ENCODE measurements at places on chromosomes 7 and 10.
A peak's percentile ranks its signal among the peaks of the same experiment; 100 is the strongest.

DNA sequence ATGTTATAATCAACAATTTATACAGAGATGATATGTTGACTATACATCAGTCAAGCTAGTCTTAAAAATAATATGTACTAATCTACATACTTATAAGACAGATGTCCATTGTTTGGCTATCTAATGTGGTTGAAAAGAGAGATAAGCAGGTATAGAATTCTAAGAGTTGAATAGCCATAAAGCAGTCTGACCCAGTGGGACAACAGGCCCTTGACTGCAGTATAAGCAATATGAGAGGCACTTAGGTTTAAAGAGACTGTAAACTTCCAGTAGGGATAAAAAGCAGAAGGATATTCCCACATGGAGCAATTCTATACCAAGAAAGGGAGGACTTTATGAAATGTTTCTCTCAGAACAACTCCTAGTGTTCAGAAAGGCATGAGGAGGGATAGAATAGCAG lies 139.3 kb downstream of the ELAPOR2 start:
- DNase-seq, result no peak

DNA sequence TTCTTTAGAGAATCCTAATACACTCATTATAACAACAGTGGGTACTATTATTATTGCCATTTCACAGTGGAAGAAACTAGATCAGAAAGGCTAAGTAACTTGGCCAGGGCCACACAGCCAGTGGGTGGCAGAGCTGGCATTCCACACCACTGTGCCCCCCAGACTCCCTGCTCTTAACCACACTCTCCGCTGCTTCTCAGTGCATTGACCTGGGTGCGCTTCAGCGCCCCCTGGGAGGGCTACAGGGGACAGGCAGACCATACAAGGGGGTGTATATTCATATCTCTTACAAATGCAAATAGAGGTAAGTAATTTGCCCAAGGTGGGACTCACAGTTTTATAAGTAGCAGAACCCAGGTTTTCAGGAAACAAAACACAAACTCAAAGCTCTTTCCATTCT lies 77.0 kb upstream of the NMT2 start:
- DNase-seq, result peak; percentile 5

- DNase-seq, result no peak
These were observed 89.4 kb downstream of the PARP12 start for GRCh38 chr7:139973101-139974050.

DNA sequence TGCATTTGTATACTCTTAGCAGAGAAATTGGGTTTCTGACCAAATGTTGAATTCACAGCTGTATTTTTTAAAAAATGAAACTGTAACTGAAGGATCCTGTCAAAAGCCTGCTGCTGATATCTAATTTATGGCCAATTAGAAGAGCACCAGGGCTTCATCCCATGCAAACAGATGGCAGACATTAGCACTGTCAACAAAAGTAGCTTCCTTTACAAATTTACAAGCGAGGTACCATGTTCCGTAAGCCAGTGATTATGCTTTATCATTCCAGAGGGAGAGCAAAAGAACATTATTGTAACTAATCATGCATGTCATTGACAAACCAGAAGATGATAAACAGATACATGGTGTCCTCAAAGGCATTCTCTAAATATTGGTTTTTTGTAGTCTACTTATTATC lies 177.2 kb upstream of the DKK1 start:
- no peak for DNase-seq

DNA sequence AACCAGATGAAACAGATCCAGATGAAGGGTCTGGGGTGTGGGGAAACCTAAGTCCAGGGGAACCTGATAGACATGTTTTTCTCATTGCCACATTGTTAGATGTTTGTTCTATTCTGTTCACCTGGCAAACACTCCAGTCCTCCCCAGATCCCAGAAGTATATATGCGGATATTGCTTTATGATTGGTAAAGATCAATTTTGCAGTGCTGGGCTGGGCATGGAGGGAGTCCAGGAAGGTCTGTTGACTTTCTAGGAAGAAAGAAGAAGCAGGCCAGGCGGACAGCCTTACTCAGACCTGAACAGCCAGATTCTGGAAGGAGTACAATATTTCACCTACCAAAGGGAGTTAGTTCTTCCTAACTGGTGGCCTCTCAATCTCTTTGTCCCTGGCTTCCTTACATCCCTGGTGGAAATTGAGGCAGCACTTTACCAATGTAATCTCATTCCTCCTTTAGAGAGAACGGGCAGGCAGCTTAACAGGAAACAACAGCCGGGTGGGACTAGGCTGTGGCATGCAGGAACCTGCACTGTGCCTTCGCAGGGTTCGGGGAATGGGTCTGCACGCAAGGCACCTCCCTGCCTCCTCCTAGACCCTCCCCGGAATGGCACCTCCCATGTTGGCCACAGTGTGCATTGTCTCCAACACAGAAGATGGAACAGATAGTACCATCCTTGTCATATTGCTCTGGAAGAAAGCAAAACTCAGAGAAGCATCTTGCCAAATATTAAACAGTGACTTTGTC lies 930 bp downstream of the GIMAP6 start:
- no peak for DNase-seq

GRCh38 chr10:57420881-57421280 lies 846.8 kb downstream of the IPMK start:
- no peak for DNase-seq
